ENCODE measurements at places on chromosomes 7 and 10. TPM values are rescaled to one million over a fixed set of nuclear protein-coding genes. Genes with fewer than 3 reads are reported as not detected.

- peaks cover 24% of the 10 kb centered on the region for H3K27me3 ChIP-seq
- H3K36me3 ChIP-seq = no peaks in the 10 kb centered on the region
- H3K27ac ChIP-seq = no peak overlapping the region
- peaks cover 3% of the 10 kb centered on the region for H3K4me1 ChIP-seq
- no peak overlapping the region for H3K4me3 ChIP-seq
Measured at GRCh38 chr7:155374276-155375252, 76.9 kb downstream of the INSIG1 start.

DNA sequence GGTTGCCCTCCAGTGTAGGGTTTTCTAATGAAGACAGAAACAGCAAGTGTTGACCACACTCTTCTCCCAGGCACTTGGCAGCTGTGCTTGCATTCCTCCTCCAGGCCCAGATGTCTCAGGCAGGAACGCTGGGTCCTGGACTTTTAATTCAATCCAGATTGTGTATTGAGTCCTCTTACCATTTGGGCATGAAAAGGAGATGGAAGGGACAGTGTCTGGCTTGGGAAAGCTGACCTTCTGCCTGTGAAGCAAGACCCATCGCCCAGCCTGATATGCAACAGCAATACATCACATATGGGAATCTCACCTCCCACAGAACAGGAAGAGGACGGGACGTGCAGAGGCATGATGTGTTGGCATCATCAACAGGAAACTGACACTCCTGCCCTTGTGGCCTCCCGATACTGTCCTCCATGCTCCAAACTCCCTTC is 174.4 kb upstream of the LYZL2 start:
- H3K36me3 ChIP-seq = no peaks in the 10 kb centered on the region
- H3K4me1 ChIP-seq = no peaks in the 10 kb centered on the region
- no peak for DNase-seq
- no peaks in the 10 kb centered on the region for H3K27me3 ChIP-seq
- no peak overlapping the region for H3K4me3 ChIP-seq

GRCh38 chr10:60206735-60207134 is 182.9 kb downstream of the ANK3 start:
- no peaks in the 10 kb centered on the region for H3K4me1 ChIP-seq
- DNase-seq = no peak
- H3K4me3 ChIP-seq = no peak overlapping the region
- no peak overlapping the region for H3K27ac ChIP-seq

- H3K27ac ChIP-seq = no peak overlapping the region
- H3K4me1 ChIP-seq = peaks cover 87% of the 10 kb centered on the region
- H3K4me3 ChIP-seq = no peak overlapping the region
- no peak for DNase-seq
- no peaks in the 10 kb centered on the region for H3K27me3 ChIP-seq
Measured at GRCh38 chr10:125154529-125154928, 5.8 kb downstream of the CTBP2 start.

DNA sequence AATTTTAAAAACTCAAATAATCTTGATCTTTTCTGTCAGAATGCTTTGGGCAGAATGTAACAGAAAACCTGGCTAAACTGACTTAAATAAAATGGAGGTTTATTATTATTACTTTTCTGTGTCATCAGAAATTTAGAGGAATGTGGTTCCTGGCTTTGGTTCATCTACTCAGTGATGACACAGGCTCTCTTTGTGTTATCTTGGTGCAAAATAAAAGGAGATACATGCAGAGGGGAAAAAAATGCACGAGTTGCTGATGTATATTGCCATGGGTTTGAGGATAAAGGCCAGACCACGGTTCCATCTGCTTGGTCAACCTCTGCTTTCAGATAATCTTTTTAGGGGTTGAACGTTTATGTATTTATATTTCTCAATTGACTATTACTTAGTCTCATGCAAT is 181.4 kb downstream of the SUGCT start:
- no peaks in the 10 kb centered on the region for H3K4me1 ChIP-seq
- no peak overlapping the region for H3K4me3 ChIP-seq
- H3K27ac ChIP-seq = no peak overlapping the region
- DNase-seq = no peak
- H3K27me3 ChIP-seq = no peaks in the 10 kb centered on the region

DNA sequence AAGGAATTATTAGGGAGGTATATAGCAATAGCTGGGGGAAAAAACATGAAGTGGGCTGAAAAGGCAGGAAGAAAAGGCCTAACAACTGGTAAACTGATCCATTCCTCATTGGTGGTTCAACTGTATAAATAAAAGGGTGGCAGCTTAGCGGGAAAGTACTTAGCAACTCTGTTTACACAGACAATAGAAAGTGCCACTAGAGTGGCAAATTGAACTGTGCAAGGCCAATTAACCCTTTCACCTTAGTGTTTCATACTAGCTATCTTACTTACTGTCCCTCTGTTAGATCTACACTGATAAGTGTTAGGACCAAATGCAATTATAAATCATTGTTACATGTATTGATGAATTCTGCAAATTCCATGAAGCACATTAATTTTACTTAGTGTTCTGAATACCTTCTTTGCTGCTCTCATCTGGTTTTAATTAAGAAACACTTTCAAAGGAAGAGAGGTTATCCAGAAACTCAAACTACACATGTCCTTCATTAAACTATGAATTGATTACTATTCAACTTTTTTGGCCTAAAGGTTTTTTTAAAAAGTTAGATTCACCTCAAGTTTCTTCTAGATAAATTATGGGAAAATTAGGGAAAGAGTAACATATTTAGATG is 28.0 kb downstream of the DNAJC1 start:
- DNase-seq = no peak
- no peaks in the 10 kb centered on the region for H3K36me3 ChIP-seq
- no peak overlapping the region for H3K27ac ChIP-seq
- H3K27me3 ChIP-seq = no peaks in the 10 kb centered on the region
- no peaks in the 10 kb centered on the region for H3K4me1 ChIP-seq

- no peaks in the 10 kb centered on the region for H3K4me1 ChIP-seq
- no peak overlapping the region for H3K4me3 ChIP-seq
- H3K36me3 ChIP-seq = peaks cover 41% of the 10 kb centered on the region
- DNase-seq = peak; percentile 54
- H3K27me3 ChIP-seq = no peaks in the 10 kb centered on the region
Measured at GRCh38 chr10:99711129-99711719, 20.7 kb downstream of the COX15 start.

Gene PLEKHS1
- total RNA-seq = not detected
